Mesenteric fat pad (tissue), 1 donor: ENCODE measurements at places on chromosomes 11 and 22. TPM values are rescaled to one million over a fixed set of nuclear protein-coding genes. Genes with fewer than 3 reads are reported as not detected.

FXYD6 gene
- 21.5 TPM for total RNA-seq

DNA sequence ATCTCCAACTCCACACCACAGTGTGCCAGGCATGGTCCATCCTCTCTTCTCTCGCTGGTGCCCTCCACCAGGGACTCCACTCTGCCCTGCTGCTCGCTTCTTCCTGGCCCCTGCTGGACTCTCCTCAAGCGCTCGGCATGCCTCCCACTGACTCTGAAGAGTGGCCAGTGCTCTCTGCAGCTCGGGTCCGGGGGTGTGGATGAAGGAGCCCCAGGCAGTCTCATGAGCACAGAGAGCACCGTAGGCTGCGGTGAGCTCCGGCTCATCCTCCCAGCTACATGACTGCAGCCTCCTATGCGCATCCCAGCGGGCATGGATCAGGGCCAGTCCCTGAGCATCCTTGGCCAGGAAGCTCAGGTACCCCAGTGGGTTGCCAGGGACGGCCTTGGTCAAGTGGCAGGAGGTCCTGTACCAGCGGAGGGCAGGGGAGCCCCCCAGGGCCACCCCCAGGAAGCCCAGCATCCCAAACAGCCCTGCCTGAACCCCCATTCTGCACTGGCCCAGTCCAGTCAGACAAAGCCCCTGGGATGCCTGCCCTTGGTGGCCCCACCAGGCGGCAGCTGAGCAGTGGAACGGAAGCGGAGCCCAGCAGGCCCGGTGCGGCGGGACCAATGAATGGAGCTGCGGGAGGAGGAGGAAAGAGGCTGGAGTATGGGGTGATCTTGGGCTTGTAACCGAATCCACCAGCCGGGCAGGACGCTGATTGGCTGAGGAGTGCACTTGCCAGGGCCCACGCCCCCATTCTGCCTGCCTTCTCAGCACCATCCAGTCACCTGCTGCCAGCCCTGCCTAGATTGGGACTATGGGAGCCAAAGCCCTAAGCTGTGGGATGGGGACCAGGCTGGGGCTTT is at the start of gene PLA2G3:
PLA2G3 (minus strand) TSS at position 643 of the 851 bp plus-strand sequence; CDS start at position 489, 154 bp downstream.
- peak; percentile 62 for DNase-seq

DNA sequence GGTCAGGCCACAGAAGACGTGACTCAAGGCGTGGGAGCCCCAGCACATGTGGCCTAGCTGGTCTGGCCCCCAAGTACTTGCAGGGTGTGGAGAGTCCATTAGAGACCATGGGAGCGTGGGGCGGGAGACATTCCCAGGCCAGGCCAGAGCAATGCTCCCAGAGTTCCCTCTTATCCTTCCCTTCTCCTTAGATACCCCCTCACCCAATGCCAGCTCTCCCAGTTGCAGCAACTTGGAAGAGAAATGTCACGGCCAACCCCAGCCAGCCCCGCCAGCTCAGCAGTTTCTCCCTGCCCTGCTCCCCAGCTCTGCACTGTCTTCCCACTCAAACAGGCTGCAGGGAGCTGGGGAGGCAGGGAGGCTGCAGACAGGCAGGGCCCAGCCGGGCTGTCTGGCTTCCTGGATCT is 65.4 kb upstream of the TSPAN18 start:
- DNase-seq, result no peak

DNA sequence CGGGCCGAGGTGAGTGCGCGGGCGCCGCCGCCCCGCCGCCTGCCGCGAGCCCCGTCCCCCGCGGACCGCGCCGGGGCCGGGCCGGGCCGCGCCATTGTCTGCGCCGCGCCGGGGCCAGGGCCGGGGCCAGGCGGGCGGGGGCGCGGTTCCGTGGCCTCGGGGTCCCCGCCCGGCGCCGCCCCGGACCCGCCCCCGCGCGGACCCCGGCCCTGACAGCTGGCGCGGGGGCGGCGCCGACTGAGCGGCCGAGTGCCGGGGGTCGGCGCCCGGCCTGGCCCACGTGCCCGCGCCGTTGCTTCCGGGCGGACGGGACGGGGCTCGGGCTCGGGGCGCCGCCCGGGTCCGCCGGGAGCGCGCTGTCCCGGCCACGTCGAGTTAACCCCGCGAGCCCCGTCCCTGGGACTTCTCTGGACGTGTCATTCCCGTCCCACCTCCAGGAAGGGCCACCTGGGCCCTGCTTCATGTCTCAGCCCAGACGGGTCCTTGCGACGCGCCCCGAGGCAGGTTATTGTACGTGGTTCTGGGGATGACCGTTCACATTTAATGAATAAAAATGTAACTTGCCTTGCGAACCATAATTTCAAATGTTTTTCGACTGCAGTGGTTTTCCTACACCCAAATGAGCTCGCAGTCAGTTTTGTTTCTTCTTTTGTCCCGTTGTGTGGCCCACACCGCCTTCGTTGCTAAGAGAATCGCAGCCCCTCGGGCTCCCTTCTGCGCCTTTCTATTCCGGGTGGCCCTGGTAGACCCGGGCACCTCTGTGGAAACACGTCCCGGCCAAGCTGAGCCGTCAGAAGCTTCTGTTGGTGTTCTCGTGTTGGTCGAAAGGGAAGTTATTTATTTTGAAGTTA is 562 bp downstream of the ZBED4 start:
- no peak for DNase-seq

DNA sequence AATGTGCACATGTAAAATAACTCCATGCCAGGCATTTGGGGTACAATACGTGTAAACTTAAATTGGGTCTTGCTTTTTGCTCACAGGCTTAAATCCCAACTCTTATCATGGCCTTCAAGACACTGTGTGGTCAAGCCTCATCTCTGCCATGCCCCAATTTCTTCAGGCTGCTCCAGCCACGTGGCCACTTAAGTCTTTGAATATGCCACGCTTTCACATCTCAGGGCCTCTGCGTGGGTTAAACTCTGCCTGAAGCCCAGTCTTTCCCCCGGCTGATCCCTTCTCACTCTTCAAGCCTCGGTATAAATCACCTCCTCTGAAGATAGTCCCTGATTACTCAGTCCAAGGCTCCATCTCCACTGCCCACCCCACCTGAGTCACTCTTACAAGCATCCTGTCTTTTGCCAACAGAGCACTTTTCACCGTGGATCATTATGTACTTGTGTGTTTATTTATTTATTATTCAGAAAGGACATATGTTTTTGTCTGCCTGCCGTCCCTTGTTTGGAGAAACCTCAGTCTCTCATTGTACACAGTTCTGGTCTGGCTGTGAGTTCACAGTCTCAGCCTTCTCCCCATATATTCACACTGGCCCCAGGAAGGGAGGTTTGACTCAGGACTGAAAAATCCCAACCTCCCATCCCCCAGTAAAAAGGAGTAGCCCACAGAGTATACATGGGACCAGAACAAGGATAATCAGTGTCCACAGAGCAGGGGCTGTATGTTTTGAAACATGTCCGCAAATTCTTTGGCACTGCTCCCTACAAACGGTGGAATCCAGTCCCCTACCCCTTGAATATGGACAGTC is 344.7 kb downstream of the MN1 start:
- no peak for DNase-seq
